NCI-H526 (cell line): ENCODE measurements at places on chromosomes 5 and 9.

DNA sequence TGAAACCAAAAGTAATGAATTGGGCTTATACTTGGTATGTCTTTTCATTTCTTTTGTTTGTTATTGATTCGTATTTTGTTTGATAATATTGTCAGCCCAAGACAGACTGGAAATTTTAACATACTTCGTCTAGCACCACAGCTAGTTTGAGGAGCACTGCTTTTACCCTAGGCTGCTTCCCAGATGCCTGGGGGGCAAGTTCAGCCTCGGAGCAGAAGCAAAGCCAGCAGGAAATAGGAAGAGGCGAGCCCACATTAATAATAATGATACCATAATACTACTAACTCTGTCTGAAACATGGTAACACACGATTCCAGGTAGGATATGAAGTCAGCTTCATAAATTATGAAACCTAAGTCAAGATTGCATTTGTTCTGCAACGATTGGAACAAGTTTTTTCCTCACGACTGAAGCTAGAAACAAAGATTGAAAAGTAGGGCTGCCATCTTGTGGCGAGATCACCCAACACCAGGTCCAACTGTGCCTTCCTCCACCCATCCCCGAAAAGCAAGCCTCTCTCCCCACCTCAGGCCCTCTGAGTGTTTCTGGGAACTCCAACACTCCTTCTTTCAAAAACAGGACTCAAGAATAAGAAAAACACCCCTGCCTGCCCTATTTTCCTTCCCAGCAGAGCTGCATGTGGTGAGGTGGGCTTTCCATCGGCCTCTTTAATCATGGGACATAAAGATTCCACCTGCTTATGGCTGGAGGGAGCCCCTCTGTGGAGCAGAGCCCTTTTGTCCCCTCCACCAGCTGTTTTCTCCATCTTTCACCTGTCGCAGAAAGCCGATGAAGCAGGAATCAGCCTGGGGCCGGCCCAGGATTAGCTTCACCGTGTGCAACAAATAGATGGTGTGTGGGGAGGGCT, 236.4 kb downstream of the CAAP1 start:
- DNase-seq = no peak

GRCh38 chr9:102205251-102205650, 466.8 kb upstream of the GRIN3A start:
- no peak for DNase-seq

DNA sequence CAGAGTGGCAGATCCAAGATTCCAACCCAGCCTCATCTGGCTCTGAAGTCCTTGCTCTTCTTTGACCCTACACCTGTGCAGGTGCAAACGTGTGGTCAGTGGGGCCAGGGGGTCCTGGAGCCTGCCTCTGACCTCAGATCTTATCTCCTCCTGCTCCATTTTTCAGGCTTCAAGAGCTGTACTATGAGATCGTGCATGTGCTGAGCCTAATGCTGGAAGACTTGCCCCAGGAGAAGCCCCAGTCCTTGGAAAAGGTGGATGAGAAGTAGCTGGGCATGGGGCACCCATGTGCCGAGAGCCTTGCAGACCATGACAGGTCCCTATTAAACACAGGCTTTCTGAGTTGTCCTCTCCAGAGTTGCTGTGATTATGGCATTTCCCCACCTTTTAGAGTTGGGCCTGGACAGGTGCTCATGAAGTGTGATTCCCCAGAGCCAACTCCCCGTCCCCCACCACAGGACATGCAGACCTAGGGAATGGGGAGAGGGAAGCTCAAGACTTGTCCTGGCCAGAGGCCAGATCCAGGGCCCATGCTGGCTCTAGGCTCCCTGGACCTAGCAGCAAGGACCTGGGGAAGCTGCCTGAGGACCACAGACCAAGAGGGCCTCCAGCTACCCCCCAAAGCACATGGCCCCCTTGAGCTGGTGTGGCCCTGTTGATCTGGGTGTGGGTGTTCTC, 22.5 kb downstream of the PITX1 start:
- no peak for DNase-seq

GRCh38 chr5:160480652-160481051, 59.0 kb downstream of the PTTG1 start:
- no peak for DNase-seq

GRCh38 chr9:115146581-115147021, 28.6 kb upstream of the TNC start:
- no peak for DNase-seq

DNA sequence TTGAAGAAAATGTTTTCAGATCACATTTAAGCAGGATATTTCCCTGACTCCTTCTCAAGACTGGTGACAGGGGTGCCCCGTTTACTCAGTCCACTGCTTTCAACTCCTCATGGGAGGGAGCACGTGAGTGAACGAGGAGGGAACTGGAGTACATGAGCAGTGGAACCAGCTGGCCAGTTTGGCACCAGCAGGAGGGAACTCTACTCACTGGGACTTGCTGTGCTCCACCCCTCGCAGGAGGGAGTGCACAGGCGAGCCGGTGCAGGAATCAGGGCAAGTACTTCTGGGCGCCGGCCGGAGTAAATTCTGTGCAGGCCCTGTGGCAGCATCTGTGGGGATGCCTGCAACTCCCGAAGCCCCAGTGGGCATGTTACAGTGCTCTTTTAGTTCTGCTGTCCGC, 1941.1 kb upstream of the C9orf72 start:
- DNase-seq = no peak

DNA sequence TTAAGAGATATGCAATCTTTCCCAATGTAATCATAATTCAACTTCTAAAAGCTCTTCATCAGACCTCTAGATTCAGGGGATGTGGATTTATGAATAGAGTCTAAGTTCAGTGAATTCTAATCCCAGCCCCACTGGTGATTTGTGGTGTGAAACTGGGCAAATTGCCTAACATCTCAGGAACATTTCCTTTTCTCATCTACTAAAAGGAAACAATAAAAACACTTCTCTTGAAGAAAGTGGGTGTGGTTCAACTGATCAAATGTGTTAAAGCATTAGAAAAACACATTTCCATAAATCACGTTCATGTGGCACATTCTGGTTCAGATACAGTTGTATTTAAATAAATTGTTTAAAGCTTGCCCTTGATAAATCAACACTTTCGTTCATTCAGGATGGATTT, 631.7 kb upstream of the CDH6 start:
- DNase-seq = no peak

GRCh38 chr5:159582756-159583541, 252.7 kb upstream of the IL12B start:
- DNase-seq = no peak

DNA sequence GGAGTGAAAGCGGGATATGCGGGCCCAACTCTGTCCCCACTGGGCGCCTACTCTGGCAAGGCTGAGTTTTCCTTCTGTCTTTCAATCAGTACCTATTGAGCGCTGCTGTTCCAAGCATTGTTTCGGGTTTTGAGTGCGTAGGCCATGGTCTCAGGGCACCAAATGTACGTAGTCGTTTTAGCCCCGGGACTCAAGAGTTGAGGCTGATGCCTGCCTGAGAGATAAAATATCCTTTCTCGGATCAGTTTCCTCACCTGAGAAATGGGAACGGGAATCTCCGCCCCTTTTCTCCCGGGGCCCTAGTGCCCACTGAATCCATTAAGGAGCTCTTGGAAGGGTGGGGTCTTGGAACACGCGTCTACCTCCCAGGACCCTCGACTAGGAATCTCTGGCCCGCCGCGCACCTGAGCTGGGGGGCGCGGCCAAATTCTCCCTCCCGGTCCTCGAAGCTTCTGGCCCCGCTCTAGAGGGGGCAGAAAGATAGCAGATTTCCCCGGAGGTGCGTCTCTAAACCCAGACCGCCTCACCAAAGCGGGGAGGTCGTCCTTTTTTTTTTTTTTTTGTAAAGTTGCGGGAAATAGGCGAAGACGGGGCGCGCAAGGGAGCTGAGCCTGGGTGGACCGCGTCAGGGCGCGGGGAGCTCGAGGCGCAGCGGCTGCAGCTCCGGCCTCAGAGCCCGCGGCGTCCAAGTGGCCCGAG, 494 bp upstream of the CXXC5 start:
- peak; percentile 66 for DNase-seq

- DNase-seq = no peak
Observed at GRCh38 chr5:53360811-53361210, 119.6 kb upstream of the FST start.
